HCT116 (cell line): ENCODE measurements at places on chromosomes 1 and 21. TPM values are rescaled to one million over a fixed set of nuclear protein-coding genes. Genes with fewer than 3 reads are reported as not detected.

Gene CDC42
- total RNA-seq: 217 TPM

Gene PCP4L1
- not detected for total RNA-seq

GRCh38 chr1:211336775-211337174, 10.1 kb downstream of the TRAF5 start:
- DNase-seq: no peak

DNA sequence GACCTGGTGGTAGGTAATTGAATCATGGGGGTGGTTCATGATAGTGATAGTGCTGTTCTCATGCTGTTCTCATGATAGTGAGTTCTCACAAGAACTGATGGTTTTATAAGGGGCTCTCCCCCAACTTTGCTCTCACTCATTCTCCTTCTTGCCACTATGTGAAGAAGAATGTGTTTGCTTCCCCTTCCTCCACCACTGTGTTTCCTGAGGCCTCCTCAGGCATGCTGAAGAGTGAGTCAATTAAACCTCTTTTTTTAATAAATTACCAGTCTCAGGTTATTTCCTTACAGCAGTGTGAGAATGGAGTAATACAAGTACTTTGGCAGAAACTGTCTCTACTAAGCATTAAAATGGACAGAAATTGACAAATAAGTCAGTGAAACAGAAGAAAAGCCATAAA, 21.6 kb downstream of the RAB3GAP2 start:
- no peak for DNase-seq

Gene CATSPERE
- total RNA-seq: 0.34 TPM

Gene SNIP1
- total RNA-seq: 18.8 TPM

DNA sequence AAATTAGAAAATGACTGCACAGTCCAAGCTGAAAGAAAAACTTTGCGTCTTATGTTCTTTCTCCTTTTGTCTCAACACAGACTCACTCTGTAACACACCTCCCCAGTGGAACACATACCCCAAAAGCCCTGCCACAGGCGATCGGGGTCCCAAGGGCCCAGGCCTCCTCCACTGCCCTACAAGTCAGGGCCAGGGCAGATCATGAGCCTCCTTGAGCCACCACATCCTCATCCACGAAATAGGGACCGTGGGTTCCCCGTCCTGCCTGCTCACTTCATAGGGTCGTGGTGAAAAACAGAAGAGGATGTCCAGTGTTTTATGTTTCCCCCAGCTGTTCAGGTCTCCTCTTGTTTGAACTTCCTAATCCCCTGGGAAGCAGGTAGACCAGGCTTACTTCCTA, 116.7 kb downstream of the KCNN3 start:
- DNase-seq: no peak

Gene WNT9A
- total RNA-seq: 5.6 TPM

GRCh38 chr1:229900220-229900619, 166.8 kb upstream of the GALNT2 start:
- no peak for DNase-seq

DNA sequence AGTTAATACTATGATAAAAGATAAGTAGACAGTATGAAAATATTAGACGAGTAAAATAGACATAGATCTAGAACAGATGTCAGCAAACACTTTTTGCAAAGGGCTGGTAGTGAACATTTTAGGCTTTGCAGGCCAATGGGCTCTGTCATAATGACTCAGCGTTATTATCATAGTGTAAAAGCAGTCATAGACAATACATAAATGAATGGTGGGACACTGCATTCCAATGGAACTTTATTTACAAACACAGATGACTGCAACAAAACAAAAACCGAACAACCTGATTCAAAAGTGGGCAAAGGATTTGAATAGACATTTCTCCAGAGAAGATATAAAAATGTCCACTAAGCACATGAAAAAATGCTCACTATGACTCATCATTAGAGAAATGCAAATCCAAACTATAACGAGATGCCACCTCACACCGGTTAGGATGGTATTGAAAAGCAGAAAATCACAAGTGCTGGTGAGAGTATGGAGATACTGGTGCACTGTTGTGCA, 7.3 kb downstream of the GSTM5 start:
- DNase-seq: no peak

DNA sequence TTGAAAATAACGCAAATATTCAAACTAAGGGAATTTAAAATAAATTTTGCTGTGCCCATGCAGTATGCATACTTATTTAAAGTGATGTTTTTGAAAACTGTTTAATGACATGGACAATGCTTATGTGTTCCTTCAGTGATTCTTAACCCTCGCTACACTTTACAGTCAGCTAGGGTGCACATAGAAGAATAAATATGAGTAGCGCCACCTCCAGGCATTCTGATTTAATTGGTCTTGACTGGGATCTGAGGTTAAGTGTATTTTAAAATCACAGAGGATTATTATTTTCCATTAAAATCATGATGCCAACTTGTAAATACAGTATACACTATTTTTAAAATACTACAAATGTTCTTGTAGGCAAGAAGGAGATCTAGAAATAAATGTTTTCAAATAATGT, 373.5 kb upstream of the ADGRL4 start:
- no peak for DNase-seq
